NCI-H1417 treated with DMSO at 0.1 percent for 48 hours (cell line): ENCODE measurements at places on chromosomes 16 and 17.

- peak; percentile 0 for DNase-seq
Observed at GRCh38 chr17:7136266-7136877, 21.8 kb upstream of the ASGR2 start.

- no peak for DNase-seq
Observed at GRCh38 chr17:75549246-75550138, 24.0 kb downstream of the LLGL2 start.

DNA sequence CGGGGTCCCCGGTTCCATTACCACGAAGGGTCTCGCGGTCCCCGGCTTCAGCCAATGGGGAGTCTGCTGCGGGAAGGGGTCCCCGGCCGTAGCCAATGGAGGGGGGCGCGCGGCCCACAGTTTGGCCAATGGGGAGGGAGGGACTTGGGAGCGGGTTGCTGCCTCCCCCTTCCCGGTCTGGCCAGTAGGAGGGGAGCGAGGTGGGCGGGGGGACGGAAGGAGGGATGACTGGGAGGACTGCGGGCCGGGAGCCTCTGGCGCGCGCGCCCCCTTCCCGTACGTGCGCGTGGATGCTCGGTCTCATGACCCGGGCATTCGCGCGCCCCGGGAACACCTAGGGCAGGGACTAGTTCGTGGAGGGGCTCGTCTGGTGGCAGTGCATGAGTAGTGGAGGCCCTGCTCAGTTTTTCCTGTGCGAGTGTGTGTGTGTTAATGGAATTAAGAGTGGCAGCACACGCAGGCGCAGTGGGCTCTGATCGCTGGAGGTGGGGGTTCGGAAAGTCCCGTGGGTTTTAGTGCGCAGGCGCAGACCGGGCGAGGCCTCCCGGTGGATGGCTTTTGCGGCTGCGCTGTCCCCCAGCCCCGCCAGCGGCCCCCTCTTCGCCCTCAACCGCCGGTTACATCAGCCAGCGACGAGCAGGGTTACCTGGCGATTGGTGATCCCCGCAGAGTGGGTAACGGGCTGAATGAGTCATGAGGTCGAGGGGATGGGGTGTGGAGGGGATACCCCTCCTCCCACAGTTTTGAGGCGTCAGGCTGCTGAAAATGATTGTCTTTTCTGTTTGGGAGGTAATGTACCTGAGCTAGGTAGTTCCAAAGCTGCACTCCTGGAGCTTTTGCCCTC, 1.3 kb downstream of the ATXN2L start:
- peak; percentile 88 for DNase-seq

DNA sequence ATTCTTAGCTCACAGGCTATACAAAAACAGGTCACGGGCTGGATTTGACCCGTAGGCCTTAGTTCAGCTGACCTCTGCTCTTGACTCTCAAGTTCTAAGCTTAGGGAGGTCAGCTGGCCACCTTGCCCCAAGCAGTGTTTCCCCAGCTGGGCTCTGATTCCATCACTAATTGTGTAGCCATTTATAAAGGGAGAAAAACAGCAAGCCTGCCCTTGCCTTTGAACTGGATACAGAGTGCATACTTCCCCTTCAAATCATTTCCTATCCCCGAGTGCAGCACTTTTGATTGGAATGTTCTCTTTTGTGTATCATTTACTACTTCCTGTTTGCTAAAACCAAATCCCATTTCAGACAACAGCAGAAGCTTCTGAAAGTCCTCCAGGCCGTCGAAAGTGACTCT, 153.6 kb downstream of the KATNIP start:
- no peak for DNase-seq

DNA sequence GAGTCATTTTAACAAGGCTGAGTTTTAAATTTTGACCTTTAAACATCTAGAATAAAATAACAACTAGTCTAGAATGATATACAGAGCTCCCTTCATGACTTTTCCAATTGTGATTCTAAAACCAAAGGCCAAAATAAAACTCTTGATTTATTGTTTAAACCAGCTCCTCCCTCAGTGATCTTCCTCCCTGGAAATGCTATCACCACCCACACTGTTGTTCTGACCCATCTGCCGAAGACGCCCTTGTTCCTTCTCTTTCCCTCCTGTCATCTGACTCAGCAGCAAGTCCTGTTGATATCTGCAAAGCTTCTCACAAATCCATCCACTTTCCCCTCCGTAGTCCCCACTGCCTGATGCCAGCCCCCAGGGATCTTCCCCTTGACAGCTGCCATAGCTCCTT, 231.6 kb upstream of the DYNLRB2 start:
- DNase-seq: no peak

DNA sequence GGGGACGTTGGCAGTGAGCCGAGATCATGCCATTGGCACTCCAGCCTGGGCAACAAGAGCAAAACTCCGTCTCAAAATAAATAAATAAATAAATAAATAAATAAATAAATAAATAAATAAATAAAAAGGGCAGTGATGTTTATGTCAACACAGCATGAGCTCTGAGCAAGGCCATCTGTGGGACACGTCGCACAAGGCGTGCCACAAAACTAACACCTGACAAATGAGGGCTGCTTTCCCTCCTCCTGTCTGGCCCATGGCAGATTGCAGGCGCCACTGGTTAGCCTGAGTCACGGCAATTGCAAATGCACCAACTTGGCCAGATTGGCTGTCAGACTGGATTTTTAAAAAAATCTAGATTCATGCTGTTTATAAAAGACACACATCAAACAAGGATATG, 25.9 kb upstream of the SPNS3 start:
- DNase-seq: no peak

GRCh38 chr16:2422123-2422867, 7.0 kb upstream of the CCNF start:
- DNase-seq: no peak

DNA sequence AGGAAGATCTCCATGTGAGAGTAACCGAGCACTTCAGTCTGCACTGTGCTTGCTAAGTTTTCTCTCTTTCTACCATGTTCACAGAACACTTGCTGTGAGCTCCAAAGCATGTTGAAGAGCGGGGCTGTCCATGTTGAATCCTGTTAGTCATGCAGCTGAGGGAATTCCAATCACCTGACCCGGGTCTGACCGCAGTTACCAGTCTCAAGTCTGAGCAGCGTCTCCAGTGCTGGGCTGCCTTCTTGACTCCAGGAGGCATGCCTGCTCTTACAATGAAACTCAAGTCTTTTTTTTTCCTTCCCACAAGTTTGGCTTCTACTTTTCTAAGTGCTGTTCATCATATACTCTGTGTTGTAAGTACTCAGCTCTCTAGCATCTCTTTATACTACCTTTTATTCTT, 44.3 kb downstream of the HOXB1 start:
- DNase-seq: no peak

GRCh38 chr17:15213381-15214087, 51.6 kb downstream of the PMP22 start:
- no peak for DNase-seq
